ENCODE measurements at places on chromosomes 7 and 10.

GRCh38 chr10:25867321-25867720 lies 66.7 kb upstream of the MYO3A start:
- DNase-seq: no peak

DNA sequence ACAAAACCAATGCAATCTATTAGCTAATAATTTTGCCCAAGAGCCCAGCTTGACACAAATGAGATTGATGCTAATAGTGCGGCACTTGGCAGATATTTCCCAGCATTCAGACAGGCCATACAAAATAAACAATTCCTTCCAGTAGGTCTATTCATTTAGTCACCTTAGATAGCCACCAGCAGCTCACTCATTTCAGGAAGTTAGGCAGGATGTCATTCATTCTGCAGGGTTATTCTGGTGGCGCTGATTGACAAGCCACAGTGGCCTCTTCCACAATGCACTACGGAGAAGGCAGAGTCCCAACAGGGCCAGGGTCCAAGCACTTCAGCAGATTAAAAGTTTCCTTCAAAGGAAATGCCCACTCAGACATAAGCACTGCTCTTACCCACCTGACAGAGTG lies 55.8 kb downstream of the PIK3AP1 start:
- no peak for DNase-seq

DNA sequence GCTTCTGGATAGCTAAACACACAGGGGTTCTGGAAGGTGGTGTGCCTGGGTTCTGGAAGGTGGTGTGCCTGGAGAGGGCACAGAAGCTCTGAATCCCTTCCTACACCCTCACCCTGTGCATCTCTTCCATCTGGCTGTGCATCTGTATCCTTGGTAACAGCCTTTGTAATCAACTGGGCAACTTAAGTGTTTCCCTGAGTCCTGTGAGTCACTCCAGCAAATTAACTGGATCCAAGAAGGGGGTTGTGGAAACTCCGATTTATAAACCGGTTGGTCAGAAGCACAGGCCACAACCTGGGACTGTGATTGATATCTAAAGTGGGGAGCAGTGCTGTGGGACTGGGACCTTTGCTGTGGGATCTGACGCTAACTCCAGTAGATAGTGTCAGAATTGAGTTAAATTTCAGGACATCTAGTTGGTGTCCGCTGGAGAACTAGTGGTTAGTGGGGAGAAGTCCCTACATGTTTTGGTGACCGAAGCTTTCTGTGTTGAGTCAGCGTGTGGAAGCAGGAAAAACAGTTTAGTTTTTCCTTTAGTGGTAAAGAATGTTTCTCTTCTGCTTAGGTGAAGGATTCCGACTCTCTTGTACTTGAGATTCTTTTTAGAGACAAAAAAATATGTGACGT lies 228.1 kb downstream of the BMPER start:
- DNase-seq: no peak

DNA sequence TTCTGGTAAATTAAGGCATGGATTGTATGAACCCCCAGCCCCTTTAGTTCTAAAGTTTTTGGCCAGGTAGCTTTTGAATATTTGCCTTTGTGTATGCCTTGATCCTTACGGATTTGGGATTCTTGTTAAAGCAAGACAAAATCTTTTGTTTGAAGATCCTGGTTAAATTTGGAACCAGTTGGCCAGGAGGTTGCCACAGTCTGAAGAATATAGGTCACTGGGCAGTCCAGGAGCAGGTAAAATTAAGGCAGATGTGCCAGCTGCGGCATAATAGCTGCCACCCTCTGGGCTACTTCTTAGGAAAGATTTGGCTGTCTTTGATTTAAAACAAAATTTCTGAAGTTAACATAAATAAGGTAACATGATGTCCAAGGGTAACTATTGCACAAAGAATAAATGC lies 192.3 kb downstream of the SUGCT start:
- DNase-seq: no peak

DNA sequence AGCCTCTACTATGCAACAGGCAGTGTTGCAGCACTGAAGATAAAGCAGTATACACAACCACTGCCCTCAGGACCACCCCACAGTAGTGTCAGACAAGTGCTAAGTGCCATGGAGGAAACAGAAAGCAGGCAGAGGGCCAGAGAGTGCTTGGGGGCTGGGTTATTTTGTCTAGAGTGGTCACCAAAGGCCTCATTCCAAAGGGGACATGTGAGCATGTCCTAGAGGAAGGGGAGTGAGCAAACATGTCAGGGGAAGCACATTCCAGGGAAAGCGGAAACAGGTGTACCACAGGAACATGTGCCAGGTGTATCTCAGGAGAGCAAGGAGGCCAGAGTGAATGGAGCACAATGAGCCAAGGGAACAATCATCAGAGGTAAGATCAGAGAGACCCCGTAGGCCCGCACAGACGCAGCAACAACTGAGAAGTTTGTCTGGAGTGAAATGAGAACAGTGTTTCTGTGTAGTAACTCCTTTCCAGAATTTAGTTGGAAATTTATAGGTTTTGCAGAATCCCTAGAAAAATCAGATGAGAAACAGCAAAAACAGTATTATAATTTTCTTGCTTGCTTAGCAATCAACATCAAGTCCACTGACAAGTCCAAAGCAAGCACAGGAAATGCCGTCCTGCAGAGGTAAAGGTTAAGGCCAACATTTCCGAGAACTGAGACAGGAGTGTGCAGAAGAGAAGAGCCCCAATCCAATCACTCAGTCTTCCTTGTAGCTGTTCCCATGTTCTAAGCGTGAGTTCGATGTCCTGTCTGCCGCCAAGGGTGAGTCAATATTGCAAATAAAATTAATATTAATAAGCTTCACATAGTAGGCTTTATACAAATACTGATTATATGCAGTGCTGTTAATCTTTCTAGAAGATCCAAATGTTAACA lies 67.3 kb downstream of the SGMS1 start:
- no peak for DNase-seq

DNA sequence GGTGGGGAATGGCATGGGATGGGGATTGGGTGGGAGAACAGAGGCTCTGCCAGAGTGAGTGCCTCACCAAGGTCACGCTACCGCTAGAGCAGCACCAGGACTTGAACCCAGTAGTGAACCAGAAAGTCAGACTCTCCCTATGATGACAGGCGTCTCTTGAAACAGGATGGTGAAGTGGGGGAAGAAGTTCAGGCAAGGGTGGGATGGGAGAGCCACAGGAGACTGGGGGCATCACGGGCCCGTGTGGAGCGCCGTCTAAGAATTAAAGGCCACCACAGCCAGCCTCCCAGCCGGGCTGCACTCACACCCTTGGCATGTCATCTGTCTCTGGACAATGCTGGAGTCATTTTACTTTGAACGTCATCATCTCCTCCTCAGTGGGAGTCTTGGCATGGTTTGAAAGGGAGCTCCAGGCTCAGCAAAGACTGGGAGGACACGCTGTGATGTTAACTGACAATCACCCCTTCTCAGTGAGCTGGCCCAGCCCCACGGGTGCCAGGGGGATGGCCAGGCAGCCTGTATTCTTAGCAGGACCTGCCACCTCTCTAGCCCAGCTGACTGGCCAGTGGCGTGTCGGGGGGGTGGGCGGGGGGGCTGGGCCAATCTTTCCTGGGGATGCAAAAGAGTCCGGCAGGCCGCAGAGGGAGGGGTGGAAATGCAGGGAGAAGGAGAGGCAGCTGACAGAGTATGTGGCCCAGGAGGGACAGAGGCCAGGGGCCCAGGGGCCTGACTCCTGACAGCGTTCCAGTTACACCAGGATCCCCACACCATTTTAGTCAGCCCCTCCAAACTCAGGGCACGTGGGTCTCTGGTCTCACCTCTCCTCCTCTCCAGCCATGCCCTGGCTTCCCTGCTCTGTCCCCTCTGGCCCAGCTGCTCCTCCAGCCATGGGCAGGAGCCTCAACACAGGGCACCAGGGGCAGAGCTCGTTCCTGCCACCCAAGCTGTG lies 96.2 kb downstream of the VOPP1 start:
- DNase-seq: no peak

DNA sequence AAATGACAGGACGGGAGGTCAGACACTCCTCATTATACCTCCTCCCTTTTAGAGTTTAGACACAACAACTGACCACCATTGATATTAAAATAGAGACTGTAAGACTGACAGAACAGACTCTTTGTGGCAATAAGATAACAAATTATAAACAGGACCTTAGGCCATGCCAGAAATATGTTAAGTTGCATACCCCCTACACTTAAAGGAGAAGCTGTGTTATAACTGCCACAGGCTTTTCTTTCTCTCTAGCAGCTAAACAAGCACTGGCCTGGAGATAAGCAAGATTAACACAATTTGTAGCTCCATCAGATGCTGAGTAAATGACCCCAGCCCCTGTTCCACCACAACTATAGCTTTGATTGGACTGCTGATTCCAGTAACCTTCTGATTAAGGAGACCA lies 10.5 kb upstream of the UNC5B start:
- DNase-seq: no peak

GRCh38 chr7:44386139-44386913 lies 60.9 kb upstream of the CAMK2B start:
- DNase-seq: no peak

GRCh38 chr7:109343678-109344077 lies 774.0 kb downstream of the DNAJB9 start:
- DNase-seq: no peak

DNA sequence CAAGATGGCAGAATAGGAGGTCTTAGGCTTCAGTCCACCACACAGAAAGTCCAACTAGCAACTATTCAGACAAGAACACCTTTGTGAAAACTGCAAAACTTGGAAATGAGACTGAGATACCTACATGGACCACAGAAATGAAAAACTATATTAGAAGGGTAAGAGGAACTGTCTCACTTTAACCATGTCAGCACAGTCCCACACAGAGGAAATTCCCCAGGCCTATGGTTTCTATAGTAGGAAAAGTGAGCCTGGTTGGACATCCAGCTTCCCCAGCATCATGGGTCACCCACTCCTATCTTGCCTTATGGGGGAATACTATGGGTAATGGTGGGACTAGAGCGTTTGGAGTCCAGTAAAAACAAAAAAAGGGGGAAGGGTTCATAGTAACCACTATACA lies 38.8 kb upstream of the CDK6 start:
- DNase-seq: no peak

DNA sequence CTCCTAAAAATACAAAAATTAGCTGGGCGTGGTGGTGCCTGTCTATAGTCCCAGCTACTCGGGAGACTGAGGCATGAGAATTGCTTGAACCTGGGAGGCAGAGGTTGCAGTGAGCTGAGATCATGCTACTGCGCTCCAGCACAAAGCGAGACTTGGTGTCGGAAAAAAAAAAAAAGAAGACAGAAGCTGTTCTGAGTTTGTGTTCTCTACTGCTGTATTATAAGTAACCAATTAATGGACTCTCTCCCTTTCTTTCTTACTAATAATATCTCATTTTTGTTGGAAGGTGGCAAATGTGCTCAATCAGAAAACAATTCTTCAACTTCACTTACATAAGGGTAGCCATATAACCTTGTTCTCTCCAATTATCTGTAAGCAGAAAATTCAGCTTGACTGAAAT lies 7.4 kb downstream of the NT5C3A start:
- no peak for DNase-seq
